Inflammatory macrophage treated with lipopolysaccharide for 1 hour (primary cell): ENCODE measurements at places on chromosomes 5 and 9.
A peak's percentile ranks its signal among the peaks of the same experiment; 100 is the strongest.

DNA sequence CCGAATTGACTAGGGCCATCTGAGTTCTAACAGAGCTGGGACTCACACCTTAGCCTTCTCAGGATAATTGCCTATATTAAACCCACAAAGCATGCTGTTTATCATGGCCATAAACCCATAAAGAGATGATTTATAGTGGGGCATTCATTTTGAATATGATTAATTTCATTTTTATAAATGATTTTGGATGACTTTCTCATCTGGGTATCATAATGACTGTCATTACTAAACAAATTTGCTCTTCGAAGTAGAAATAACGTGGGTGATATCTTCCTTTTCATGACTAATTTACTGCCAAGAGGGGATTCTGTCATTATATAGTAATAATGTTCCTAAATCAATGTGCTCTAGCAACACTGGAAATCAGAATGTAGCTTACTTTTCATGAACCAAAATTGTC lies 498.2 kb downstream of the CDH12 start:
- no peak for DNase-seq

GRCh38 chr5:130402906-130403305 lies 498.6 kb downstream of the CHSY3 start:
- no peak for DNase-seq

DNA sequence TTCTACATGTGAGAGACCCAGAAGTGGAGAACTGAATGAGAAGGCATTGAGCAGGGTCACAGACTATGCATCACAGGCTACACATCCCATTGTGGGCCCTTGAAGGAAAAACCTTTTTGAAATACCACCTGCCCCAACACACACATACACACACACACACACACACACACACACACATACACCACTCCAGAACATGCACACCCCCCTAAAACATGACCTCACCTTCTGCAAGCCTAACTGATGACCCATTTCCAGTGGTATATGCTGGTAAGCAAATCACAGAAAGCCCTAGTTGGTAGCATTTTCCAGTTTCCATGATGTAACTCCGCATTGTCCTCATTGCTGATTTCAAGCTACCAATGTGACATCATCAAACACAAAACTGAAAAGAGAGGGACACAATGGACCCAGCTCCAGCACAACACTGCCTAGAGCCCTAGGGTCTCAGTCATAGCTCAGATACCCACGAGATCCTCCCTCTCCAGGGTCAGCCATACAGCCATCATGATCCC lies 36.4 kb downstream of the THBS4 start:
- no peak for DNase-seq

DNA sequence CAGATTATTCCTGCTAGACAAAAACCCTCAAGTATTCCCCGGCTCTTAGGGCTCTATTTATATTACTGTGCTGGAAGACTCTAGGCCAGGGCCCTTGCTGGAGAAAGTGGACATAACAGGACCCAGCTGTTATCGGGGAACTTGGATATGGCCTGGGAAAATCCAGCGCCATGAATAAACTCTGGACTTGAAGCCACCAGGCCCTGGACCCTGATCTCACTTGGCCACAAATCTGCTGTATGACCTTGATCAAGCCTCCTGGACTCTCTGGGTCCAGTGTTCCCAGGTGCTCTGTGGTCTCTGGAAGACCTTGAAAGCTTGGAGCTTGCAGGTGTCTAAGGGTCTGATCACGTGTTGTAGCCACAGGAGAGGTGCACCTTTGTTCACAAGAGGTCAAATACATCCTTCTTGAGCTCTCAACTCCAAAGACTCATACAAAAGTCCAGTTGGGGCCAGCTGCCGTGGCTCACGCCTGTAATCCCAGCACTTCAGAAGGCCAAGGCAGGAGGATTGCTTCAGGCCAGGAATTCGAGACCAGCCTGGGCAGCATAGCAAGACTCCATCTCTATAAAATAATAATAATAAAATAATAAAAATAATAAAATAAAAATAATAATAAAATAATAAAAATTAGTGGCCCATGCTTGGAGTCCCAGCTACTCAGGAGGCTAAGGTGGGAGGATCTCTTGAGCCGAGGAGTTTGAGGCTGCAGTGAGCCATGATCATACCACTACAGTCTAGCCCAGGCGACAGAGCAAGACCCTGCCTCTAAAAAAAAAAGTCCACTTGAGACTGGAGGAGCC lies 26.5 kb downstream of the COL27A1 start:
- no peak for DNase-seq

DNA sequence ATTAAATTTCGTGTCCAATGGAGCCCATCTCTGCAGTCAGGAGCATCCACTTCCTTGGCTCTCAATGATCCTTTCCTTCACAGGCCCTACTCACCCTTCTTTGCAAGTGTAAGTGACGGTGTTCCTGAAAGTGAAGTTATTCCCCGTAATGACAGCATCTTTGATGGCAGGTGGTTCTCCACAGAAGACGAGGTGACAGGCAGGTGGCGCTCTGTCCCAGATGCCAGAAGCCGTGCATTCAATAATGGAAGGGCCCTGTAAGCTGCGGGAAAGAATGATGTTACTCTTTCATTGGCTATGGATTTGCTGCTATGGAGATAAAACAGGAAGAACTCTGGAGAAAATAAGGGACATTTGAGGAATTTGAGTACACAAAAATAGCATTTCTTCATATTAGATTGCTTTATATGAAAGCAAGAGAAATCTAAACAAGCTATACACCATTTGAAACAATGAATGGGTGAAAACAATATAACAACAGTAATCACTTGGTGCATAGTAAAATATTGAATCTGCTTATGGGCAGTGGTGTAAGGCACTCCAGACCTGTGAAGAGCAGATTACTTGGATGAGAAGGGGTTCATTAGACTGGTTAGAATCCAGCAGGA lies 89.9 kb upstream of the TXNDC8 start:
- peak; percentile 18 for DNase-seq

DNA sequence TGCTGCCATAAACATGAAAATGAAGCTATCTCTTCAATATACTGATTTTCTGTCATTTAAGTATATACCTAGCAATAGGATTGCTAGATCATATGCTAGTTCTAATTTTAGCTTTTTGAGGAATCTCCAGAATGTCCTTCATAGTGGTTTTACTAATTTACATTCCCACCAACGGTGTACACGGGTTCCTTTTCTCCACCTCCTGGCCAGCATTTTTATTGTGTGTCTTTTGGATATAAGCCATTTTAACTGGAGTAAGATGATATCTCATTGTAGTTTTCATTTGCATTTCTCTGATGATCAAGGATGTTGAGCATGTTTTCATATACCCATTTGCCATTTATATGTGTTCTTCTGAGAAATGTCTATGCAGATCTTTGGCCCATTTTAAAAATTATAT lies 446.5 kb downstream of the GABRG2 start:
- DNase-seq, result no peak

DNA sequence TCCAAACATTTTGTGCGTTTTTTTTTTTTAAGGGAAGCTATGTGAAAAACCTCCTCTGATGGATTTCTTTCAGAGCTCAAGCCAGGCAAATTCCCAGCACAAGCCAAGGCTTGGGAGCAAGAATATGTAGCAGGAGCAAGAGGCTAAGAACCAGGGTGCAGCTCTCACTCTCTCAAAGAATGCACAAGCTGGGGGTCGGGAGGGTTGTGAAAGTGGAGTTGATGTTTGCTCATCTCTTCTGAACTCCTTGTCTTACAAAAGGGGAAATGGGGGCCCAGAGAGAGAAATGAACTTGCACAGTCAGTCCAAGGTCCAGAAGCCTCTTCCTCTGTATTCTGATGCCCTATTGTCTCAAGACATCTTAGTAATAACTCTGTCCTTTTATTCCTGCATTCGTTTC lies 7.7 kb upstream of the TRAF1 start:
- peak; percentile 79 for DNase-seq

- DNase-seq, result no peak
Observed at GRCh38 chr9:77218612-77219011, 41.3 kb downstream of the VPS13A start.

GRCh38 chr5:35372482-35372881 lies 142.2 kb upstream of the PRLR start:
- DNase-seq, result no peak

DNA sequence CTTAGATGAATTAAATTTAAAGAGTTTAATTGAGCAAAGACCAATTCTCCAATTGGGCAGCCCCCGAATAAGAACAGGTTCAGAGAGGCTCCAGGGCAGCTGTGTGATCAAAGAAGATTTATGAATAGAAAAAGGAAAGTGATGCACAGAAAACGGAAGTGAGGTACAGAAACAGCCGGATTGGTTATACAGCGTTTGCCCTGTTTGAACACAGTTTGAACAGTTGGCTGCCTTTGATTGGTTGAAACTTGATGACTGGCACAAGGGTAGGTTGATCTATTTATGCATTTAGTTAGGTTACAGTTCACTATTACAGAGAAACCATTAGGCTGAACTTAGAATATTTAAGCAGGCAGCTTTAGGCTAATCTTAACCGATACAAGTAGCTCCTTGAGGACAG lies 29.5 kb downstream of the NIM1K start:
- no peak for DNase-seq

DNA sequence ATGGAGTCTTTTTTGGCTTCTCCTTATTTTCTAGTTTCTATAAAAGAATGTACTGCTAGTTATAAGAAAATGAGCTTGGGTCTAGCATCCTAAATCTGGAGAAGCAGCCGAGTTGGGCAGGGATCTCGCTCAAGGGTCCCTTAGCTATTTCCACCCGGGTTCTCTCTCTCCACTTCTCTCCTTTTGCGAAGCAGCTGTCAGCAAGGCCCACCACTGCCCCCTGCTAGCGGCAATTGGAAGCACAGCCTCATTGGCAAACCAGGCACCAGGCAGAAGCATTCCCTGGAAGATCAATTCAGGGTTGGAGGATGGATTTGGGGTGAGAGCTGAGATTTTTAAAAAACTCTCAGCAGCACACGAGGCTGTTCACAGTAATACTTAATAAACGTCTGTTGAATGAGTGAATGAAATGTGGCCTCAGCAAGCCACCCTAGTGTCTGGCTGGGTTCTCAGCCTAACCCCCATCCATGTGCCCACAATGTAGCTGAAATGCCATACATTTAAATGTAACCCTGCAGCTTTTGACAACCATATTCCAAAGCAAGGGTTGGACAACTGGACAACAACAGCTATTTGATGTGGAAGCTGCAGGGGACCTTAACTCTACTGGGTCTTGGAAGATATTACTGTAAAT lies 34.6 kb upstream of the TNIP1 start:
- peak; percentile 51 for DNase-seq

DNA sequence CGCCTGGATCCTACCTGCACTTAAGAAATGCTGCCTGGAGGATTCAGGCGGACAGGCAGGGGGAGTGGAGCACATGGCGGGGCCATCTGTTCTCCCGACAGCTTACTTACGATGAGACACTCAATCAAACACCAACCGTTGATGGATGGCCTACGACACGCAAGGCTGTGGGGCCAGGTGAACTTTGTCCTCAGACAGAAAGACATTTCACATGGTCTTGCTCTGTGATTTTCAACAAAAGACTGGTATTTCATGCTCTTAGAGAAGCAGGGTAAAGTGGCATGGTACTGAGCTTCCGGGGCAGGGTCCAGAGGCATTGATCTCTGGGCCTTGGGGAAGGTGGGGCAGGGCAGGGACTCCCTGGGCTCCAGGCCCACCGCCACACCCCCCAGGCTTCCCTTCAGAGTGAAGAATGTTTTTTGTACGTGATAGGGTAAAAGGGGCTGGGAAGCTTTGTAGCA lies 9.1 kb upstream of the OLFM1 start:
- DNase-seq, result no peak

DNA sequence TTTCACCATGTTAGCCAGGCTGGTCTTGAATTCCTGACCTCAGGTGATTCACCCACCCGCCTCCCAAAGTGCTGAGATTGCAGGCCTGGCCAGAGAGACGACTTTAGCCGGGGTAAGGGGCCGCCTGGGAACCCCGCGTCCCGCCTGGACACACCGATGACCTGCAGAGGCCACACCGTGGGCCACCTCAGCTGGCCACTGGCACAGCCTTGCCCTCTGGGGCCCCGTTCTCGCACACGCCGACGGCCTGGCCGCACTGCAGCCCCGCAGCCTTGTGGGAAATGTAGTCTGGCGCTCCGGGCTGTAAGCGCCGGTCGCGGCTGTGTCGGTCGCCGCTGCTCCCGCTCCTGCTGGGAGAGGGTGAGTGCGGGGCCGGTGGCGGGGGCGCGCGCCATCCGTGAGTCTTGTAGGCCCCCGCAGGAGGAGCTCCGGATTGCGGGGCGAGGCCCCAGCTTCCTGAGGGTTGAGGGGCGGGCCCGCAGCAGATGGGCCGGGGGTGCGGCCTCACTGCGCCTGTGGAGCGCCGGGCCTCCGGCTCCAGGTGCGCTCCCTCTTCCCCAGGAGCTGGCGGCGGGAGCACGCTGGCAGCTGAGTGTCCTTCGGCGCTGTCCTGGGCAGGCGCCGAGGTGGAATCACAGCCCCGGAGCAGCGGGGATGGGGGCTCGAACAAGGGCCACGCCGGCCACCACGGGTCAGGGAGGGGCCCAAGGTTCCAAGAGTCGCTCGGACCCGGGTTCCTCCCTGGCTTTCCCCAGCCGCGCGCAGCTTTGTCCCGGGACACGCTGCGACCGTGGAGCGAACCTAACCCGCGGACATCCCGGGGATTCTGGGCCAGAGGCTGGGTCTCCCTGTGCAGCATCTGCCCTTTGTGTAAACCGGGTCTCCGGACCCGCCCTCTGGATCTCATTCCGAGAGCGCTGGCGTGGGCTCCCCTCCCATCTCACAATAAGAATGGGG lies at the start of gene ZFP2:
Gene ZFP2, plus strand, starts transcription at position 299 of the 957 bp plus-strand sequence. CDS start 35,401 bp downstream, outside the sequence.
- DNase-seq, result no peak

DNA sequence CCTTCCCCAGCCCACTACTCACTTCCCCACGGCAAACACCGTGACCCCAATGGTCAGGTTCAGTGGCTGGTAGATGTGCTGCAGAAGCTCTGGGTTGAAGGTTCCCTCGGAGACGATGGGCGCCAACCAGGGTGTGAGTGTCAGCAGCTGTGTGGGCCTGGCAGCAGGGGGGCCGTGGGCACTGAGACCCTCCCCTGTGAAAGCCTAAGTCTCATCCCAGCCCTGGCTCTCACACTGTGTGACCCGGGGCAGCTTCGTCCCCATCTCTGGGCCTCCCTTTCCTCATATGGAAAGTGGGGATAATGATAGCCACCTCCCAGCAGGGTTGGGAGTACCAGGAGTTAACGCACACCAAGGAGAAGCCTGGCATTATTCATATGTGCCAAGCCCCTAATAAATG lies 8.6 kb downstream of the GBGT1 start:
- no peak for DNase-seq

DNA sequence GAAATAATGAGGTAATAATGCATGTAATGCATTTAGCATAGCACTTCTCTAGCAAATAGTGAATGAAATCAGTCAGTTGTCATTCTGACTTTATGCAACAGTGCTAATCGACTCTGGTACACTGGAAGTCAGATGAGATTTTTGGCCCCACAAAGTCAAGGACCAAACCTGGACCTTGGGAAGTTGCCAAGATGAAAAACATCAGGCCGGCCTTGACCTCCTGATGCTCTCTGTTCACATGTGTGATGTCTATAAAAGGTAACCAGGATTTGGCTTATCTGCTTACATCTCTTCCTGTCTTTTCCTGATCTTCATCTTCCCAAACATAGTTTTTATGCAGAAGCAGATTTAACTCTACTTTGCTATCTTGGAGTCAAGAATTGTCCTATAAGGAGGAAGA lies 39.5 kb downstream of the SLC22A5 start:
- no peak for DNase-seq
